AG10803 (cell line): ENCODE measurements at places on chromosomes 2 and 18.

DNA sequence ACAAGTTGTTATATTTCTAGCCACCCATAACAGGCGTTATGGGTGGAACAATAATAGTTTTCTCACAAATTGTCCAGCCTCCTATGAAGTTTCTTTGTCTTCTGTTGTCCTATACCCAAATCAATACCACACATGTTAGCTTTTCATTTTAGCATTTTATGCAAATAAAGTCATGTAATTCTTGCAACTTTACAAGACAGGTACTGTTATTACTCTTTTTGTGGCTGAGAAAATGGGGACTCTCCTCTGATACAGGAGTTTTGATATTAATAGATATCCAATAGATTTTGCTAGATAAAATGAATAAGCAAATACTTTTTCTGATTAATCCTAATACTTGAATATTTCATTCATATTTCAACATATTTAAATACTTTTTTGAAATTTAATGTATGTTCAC, 151.0 kb downstream of the PMAIP1 start:
- no peak for DNase-seq

- DNase-seq: no peak
These were observed 79.0 kb upstream of the NOSTRIN start for GRCh38 chr2:168723275-168723899.

- DNase-seq: no peak
These were observed 349.6 kb upstream of the CWC22 start for GRCh38 chr2:180356676-180357075.

DNA sequence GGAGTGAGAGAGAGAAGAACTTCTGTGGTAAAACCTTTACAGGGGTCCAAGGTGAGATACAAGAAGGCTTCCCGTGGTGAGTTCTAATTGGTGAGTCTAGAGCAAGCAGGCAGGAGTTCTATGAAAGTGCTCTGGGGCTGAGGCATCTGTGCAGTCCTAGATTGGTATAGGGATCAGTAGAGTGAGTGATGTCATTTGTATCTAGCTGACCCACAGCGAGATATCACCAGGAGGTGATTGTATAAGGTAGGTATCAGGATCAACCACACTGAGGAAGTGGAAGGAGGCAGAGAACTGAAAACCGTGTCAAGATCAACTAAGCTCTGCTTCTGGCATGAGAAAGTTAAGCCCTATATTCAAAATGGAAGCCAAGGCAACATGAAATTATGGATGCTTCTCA, 1648.9 kb upstream of the TMEFF2 start:
- no peak for DNase-seq

- no peak for DNase-seq
These were observed 7.3 kb downstream of the CLHC1 start for GRCh38 chr2:55224761-55225261.

DNA sequence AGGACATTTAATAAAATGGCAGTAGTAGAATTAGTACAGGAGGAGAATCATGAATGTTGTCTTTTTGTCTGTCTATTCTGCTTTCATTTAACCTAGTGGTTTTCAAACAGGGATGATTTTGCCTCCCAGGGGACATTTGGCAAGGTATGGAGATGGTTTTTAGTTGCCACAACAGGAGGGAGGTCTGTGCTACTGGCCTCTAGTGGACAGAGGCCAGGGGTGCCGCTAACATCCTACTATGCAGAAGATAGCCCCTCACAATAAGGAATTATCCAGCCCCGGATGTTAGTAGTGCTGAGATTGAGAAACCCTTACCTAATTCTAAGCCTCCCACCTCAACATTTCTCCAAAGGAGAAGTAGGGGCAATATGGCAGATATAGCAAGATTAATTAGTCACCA, 18.3 kb downstream of the FASTKD2 start:
- no peak for DNase-seq

DNA sequence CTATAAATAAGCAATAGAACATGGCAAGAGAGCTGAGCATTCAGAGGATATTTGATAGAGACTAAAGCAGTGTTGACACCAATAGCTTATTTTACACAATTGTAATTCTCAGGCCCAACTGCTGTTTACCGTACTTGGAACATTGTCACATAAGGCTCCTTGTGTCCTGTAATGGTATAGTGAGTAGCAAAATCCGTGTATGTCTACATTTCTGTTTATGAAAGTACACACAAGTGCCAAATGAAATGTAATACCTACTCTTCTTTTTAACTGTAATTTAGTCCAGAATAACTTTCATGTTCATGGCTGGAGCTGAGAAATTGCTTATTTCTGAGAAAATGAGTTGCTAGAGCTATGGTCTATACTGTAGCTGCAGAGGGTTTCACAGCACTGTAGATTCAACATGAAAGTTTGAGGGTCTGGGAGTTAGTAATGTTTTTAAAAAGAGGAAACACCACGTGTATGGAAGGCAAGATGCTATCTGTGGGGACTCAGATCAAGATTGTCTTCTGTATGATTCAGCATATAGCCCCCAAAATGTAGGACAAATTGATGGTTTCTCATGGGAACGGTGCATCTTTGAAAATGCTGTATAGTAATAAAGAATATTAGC, 110.2 kb upstream of the NOSTRIN start:
- no peak for DNase-seq

DNA sequence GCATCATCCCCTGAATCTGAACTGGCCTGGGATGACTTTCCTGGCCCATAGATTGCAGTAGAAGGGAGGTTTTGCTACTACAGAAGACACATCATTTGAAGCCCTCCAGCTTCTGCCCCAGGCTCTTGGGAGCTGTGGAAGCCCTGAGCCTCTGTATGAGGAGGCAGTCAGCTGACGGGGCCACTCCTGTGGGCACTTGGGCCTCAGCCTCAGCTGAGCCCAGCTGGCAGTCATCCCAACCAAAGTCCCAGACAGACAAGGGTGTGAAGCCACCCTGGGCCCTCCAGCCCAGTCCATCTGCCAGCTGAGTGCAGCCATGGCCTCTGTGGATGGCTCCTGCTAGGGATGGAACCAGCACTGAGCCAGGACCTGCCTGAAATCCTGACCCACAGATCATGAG, 502.3 kb upstream of the HS6ST1 start:
- DNase-seq: no peak

DNA sequence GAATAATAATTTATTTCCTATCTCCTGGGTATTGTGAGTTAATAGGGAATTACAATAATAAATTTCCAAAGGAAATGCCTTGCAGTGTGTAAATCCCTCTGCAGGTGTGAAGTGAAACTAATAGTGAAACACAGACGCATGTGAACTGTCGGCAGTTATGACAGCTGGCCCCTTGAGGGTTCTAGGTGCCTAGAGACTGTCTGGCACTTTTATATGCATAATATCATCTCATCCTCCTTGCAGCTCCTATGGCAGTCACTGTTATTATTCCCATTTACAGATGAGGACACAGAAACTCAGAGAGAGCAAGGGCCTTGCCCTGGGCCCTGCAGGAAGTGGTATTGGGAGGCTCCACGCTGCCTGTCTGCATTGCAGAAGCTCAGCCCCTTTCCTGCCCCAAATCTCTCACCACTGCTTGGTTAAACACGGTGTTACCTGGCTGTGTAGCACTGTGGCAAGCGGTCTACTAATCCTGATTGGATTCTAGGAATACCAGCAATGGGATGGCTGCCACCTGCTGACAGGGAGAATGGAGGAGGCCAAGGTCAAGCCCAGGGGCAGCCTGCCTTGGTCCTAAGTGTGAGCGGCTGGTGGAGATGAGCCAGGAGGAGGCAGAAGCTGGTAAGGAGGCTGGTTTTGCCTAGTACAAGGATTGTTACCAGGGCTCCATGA, 32.8 kb upstream of the ACKR3 start:
- DNase-seq: no peak

DNA sequence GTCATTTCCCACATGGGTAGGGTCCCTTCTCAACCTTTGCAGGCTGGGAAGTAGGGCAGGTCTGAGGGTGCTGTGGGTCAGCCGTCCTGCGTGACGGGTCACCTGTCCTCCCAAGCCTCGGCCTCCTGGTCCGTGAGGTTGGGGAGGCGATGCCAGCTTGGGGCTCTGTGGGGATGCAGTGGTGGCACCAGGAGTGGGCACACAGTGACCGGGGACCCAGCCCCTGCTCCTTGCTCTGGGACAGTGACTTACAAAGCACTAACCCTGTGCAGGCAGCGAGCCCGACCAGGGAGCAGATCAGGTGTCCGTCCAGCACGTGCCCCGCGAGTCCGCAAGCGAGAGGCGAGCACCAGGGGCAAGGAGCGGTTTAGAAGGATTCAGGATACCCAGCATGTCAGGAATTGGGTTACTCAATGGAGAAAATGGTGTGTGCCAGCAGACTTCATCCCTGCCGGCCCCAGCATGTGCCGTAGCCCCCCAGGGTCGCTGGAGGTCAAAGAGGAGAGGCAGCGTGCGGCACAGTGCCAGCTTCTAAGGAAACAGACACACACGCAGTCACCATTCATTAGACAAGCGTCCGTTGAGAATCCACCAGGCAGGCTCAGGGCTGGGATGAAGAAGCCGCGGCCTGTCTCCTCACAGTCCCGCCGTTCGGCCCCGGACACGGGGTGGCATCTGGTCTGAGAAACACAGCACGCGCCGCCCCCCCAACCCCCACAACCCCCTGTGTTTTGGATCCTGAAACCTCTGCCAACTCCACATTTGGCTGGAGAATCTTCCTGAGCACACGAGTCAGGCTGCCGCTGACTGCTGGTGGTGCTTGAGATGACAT, 11.7 kb downstream of the COLEC11 start:
- no peak for DNase-seq

GRCh38 chr18:34697891-34698290, 12.2 kb upstream of the DTNA start:
- no peak for DNase-seq

GRCh38 chr2:120167272-120167671, 55.9 kb downstream of the TMEM185B start:
- no peak for DNase-seq

DNA sequence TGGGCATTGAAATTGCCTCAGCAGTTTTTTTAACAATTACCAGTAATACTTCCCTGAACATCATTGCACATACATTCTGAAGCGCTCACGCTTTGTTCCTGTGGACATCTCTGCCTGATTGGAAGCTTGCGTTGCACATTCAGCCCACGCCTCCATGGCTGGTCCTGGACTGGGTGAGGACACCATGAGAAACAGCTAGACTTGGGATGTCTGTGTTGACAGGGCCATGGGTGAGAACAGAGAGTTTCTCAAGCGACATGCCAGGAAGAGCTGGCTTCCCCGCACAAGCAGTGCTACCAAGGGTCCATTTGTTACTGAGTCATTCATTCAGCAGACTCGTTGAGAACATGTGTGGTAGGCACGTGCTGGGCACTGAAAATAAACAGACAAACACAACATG, 166.3 kb downstream of the GBX2 start:
- DNase-seq: no peak

GRCh38 chr2:233668605-233669260, 3.0 kb upstream of the UGT1A9 start:
- DNase-seq: no peak

- no peak for DNase-seq
These were observed 11.5 kb downstream of the ODC1 start for GRCh38 chr2:10436583-10437110.

GRCh38 chr2:37344453-37345361, at the start of gene QPCT:
Gene QPCT (plus strand): TSS chr2:37344630. CDS start chr2:37344732, 102 bp downstream.
- peak; percentile 50 for DNase-seq

- no peak for DNase-seq
These were observed 633.8 kb downstream of the NRXN1 start for GRCh38 chr2:50397992-50398765.

DNA sequence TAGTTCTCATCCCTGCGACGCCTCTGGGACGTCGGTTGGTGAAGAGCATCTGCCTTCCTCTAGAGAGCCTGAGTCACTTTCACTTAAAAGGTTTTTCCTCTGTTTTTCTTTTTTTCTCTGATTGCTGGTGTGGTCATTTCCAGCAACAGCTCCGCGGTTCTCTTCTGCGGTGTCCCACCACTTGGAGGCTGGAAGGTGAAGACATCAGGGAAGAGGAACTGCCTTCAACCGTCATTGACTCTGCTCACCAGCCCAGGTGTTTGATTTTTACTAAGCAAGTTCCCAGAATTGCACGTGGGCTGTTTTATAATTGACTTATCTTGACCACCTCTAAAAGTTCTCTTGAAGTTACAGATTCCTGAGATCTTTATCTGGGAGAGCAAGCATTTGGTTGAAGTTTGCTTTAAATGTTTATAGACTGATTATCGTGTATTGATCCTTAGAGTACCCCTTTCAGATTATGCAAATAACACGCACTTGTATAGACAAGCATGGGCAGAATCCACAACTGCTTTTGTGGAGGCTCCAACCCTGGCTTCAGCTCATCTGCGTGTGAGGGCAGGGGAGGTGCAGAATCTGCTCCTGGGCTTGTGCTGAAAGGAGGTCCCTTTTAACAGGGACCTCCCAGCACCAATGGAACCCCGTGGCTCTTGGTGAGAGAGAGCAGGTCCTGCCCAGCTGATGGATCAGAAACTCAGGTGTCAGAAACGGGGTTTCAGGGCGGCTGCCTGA, 3.5 kb downstream of the CTDP1 start:
- DNase-seq: no peak

DNA sequence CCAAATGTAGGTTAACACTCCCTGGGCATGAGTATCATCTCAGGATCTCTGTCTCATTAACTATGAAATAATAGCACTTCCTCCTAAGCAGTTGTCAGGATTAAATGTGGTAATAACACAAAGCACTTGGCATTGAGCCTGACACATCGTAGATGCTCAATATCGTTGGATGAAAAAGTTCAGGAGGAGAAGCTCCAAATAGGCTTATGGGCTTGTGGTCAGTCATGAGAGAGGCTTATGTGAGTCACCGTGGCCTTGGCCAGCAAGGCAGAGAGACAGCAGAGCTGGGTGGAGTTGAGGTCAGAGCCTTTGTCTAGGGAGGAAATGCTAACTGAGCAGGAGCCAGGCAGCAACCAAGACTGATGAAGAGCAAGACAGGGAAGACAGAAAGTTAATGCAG, 68.3 kb upstream of the PPM1B start:
- DNase-seq: peak; percentile 97

- peak; percentile 53 for DNase-seq
These were observed 39.2 kb downstream of the GRHL1 start for GRCh38 chr2:9990736-9991135.

DNA sequence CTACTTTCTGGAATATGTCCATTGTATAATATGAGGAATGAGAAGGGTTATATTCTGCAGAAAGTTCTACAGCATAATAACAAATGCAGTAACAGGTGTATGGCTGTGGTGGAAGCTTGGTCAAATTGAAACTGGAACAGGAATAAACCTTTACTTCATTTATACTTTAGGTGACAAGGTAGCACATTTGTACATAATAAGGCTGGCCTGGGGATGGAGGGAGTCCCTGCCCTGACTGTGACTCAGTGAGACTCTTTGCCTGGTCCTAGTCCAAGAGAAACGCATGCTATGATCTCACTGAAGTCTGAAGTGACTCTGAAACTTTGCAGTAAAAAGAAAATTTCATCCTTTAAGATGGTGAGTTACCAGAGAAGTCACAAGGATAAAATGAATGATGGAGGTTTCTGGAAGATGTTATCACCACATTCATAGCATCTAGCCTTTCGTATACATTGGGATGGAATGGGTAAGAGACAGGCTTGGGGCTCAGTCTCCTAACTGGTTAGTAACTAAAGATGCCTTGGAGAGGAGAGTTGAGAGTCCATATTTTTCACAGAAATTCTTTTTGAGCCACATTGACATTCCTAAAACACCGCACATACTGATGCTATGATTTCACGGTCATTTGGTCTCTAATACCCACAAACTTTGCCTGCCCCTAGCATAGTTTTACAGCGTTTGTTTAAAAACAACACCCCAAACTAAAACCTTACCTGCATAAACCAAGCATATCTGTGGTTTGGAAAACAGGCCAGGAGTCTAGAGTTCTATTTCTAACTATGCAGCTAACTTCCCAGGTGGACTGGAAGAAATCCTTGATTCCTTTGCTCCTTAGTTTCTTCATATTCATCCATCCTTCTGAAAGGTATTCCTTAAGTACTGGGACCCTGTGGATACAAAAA, 42.4 kb upstream of the NABP1 start:
- DNase-seq: peak; percentile 93

GRCh38 chr2:170815746-170816503, 762 bp upstream of the GAD1 start:
- DNase-seq: peak; percentile 24
